ENCODE measurements at places on chromosomes 1 and 21. TPM values are rescaled to one million over a fixed set of nuclear protein-coding genes. Genes with fewer than 3 reads are reported as not detected.

The KRTAP25-1 gene
- total RNA-seq: not detected

The FAM3B gene
- total RNA-seq: 0.72 TPM

The MTARC1 gene
- 3.1 TPM for total RNA-seq

The FAM72D gene
- not detected for total RNA-seq

The MROH9 gene
- not detected for total RNA-seq

The TRIM46 gene
- 3.4 TPM for total RNA-seq

The RNPC3 gene
- total RNA-seq: 3.8 TPM

The CZIB gene
- total RNA-seq: 36.9 TPM

The SRSF4 gene
- total RNA-seq: 23.0 TPM

The BTG3 gene
- total RNA-seq: 45.8 TPM

The INAVA gene
- total RNA-seq: 38.4 TPM

The TNFRSF9 gene
- total RNA-seq: 3.1 TPM

The ADAM30 gene
- not detected for total RNA-seq

The PLA2G2C gene
- not detected for total RNA-seq

The CFAP107 gene
- total RNA-seq: not detected

The ECM1 gene
- 13.9 TPM for total RNA-seq

The RASAL2 gene
- total RNA-seq: 21.7 TPM

The RHBDL2 gene
- 8.4 TPM for total RNA-seq

The UBE2U gene
- not detected for total RNA-seq
